ENCODE measurements at places on chromosomes 11 and 22.

GRCh38 chr11:103483996-103484395, 374.8 kb downstream of the DYNC2H1 start:
- no peak overlapping the region for H3K4me3 ChIP-seq
- H3K36me3 ChIP-seq = no peaks in the 10 kb centered on the region
- H3K27me3 ChIP-seq = no peaks in the 10 kb centered on the region
- H3K27ac ChIP-seq = no peak overlapping the region

GRCh38 chr11:75589933-75590332, 27.9 kb downstream of the SERPINH1 start:
- H3K27me3 ChIP-seq = no peaks in the 10 kb centered on the region
- H3K36me3 ChIP-seq = no peaks in the 10 kb centered on the region
- H3K4me1 ChIP-seq = no peaks in the 10 kb centered on the region
- H3K27ac ChIP-seq = no peak overlapping the region
- no peak overlapping the region for H3K4me3 ChIP-seq

DNA sequence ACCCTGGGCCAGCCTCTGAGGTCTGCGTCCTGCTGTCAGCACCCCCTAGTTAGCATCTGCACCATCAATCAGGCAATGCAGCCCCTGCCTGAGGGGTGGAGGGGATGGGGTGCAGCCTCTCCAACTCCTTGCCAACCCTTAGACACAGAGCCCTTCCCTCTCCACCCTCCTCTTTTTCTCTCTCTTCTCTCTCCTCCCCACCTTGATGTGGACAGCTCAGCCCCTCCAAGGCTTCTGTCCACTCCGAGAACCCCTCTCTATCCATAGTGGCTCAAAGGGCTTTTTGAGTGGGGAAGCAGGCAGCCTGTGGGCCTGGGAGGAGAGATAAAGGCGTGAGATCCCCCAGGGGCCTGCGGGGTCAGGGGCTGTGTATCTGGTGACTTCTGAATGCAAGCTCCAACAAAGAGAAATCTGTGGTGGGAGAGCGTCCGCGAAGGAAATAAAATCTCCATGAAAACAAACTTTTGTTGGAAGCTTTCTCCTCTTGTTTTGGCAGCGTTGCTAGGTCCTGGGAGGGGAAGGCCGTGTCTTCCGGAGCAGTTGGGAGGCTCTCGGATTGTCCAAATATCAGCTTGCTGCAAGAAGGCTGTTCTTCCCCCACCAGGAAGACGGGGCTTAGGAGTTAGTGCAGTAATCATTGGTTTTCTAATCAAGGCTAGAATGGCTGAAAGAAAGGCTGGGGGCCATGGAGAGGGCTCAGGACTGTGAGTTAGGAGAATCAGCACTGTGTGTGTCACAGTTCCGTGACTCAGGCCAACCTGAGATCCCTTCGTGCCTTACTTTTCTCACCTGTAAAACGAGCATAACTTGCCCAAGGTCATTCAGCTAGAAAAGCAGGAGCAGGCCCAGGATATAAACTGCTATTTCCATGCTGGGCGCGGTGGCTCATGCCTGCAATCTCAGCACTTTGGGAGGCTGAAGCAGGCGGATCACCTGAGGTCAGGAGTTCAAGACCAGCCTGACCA, 50.3 kb downstream of the PKNOX2 start:
- no peak for DNase-seq
- no peak overlapping the region for H3K4me3 ChIP-seq
- H3K4me1 ChIP-seq = peaks cover 7% of the 10 kb centered on the region
- H3K27ac ChIP-seq = no peak overlapping the region
- no peaks in the 10 kb centered on the region for H3K27me3 ChIP-seq

GRCh38 chr11:70046089-70046488, 32.0 kb upstream of the ANO1 start:
- H3K4me1 ChIP-seq = no peaks in the 10 kb centered on the region
- DNase-seq = no peak
- no peak overlapping the region for H3K27ac ChIP-seq
- no peaks in the 10 kb centered on the region for H3K36me3 ChIP-seq
- no peaks in the 10 kb centered on the region for H3K27me3 ChIP-seq

DNA sequence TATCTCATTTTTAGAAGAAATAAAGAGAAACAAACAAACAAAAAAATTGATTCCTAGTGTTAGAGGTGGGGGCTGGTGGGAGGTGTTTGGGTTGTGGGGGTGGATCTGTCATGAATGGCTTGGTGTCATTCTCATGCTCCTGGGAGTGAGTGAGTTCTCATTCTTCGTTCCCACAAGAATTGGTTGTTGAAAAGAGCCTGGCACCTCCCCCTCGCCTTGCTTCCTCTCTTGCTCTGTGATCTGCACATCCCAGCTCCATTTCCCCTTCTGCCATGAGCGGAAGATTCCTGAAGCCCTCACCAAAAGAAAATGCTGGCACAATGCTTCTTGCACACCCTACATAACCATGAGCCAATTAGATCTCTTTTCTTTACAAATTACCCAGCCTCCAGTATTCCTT, 277.8 kb downstream of the ST3GAL4 start:
- H3K27ac ChIP-seq = no peak overlapping the region
- H3K36me3 ChIP-seq = no peaks in the 10 kb centered on the region
- H3K4me3 ChIP-seq = no peak overlapping the region
- H3K27me3 ChIP-seq = no peaks in the 10 kb centered on the region

DNA sequence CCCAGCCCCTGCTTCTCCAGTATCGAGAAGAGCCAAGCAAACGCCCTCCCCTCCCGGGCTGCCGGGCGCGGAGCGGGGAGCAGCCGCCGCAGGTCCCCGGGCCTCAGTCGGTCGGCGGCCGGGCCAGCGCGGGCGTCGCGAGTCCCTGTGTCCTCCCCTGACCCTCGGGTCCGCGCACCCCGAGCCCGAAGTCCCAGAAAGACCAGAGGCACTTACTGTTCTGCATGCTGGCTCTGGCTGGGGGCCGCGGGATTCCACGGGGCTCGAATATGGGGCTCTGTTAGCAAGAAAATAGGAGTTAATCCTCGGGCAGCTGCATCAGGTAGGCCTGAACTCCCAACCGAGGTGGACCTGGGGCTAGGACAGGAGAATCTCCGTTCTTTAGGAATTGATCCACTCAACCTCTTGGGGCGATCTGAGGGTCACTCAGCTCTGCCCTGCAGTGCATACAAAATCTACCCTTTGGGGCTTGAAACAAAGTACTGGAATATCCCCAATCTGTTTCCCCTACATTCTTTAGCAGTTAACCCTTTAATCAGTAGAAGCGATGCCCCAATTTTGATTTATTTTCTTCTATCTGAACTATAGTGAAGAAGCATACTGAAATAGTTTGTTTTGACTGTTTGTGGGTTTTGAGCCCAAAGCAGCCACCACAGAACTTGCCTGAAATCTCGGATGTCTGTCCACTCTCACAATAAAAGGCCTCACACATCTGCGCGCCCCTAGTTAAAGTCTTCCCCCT, 4.8 kb downstream of the PAX6 start:
- H3K4me1 ChIP-seq = peaks cover 6% of the 10 kb centered on the region
- H3K27me3 ChIP-seq = peaks cover 85% of the 10 kb centered on the region
- no peaks in the 10 kb centered on the region for H3K36me3 ChIP-seq
- DNase-seq = peak; percentile 13
- no peak overlapping the region for H3K4me3 ChIP-seq
- no peak overlapping the region for H3K27ac ChIP-seq

DNA sequence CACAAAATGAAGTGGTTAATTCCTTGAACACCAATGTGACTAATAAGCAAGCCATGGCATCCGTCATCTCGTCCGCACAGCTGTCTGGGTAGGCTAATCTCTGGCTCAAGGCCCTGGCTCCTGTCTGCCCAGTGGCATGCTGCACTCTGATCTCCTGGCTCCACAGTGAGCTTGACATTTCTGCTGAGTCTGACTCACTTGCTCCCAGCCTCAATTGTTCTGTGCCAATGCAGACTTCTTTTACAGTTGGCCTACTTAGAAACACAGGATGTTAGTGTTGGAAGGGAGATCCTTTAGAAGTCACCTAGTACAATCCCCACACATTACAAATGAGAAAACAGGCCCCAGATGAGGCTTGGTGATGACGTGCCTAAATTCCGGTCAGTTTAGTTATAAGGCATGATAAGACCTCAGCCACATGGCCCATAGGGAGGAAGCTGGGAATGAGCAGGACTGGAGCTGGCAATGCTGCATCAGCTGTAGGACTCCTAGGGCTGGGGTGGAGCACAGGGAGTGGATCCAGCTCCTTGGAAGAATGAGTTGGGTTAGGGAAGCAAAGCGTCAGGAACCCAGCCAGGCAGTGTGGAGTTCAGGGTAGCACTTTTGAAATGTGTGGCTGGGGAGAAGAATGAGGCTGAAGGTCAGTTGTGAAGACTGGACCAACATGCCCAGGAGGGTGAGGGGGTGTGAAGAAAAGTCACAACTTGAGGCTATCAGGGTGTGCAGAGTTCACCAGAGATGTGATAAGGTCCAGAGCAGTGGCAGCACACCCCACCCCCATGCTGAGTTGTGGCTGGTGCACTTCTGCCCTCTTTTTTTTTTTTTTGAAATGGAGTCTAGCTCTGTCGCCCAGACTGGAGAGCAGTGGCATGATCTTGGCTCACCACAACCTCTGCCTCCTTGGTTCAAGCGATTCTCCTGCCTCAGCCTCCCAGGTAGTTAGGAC, 70.2 kb upstream of the EED start:
- no peaks in the 10 kb centered on the region for H3K36me3 ChIP-seq
- no peaks in the 10 kb centered on the region for H3K27me3 ChIP-seq
- H3K27ac ChIP-seq = no peak overlapping the region
- no peak for DNase-seq

GRCh38 chr11:95922536-95923438, 1.1 kb downstream of the MTMR2 start:
- peak overlapping the region; percentile 90 for H3K4me3 ChIP-seq
- peaks cover 4% of the 10 kb centered on the region for H3K4me1 ChIP-seq
- no peak overlapping the region for H3K27ac ChIP-seq

DNA sequence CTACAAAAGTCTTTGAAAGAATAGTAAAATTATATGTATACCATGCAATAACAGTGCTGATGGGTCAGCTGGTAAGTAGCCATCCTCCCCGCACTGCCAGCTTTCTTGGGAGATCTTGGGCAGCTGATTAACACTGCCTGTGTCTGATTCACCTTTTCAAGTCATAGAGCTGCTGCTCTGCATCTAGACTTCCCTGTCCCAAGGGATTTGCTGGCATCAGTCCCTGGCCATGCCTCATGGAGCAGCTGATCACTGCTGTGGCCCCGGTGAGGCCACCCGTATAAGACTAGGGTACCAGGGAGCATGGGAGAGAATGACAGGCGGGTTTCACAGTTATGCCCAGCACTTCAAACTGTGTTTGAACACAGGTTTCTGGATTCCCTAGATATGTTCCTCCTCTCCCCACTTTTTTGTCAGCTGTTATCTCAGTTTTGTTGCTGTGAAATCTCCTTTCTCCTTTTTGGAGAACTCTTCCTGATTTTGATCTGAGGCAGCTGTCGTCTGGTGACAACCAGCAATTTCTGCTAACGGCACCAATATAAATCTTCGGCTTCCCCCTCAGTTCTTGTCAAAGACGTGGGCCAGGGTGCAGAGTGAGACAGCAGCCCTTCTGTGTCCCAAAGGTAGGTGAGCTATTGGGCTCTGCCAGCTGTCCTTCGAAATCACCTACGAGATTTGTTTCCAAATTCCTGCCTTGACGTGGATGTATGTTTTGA, 438.9 kb downstream of the NTM start:
- no peaks in the 10 kb centered on the region for H3K27me3 ChIP-seq
- H3K4me3 ChIP-seq = no peak overlapping the region
- no peak overlapping the region for H3K27ac ChIP-seq
- H3K36me3 ChIP-seq = no peaks in the 10 kb centered on the region
- H3K4me1 ChIP-seq = no peaks in the 10 kb centered on the region
- DNase-seq = no peak

DNA sequence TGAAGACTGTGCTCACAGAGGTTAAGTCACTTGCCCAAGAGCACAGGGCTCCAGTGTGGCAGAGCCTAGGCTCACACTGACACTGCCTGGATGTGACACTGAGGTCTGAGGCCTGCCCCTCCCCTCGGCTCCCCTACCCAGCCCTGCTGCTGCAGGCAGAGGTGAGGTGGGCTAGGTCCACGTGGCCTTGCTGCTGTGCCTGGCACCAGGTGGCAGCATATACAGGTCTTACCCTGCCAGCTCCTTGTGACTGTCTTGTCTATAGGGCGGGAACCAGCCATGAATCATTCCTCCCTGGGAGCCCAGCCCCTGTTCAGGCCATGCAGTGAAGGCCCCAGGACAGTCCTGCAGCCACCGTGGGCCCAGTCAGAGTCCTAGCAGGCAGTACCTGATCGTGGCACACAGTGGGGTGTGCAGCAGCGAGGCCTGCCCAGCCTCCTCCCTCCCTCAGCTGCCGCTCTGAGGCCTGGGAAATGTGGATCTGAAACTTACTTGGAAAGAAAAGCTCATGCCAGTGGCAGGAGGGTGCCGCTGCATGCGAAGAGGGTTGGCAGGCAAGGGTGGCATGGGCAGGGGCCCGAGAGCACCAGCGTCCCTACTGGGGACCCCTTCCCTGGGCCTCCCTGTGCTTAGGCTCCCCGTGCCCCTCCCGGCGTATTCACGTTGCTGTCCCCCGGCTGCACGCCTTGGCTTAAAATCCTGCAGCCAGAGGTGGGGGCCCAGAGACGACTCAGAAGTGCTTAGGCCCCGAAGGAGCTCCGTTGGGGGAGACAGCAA, 1.2 kb upstream of the CERK start:
- peaks cover 8% of the 10 kb centered on the region for H3K4me1 ChIP-seq
- no peaks in the 10 kb centered on the region for H3K27me3 ChIP-seq
- no peak overlapping the region for H3K4me3 ChIP-seq
- no peak overlapping the region for H3K27ac ChIP-seq
- H3K36me3 ChIP-seq = no peaks in the 10 kb centered on the region

DNA sequence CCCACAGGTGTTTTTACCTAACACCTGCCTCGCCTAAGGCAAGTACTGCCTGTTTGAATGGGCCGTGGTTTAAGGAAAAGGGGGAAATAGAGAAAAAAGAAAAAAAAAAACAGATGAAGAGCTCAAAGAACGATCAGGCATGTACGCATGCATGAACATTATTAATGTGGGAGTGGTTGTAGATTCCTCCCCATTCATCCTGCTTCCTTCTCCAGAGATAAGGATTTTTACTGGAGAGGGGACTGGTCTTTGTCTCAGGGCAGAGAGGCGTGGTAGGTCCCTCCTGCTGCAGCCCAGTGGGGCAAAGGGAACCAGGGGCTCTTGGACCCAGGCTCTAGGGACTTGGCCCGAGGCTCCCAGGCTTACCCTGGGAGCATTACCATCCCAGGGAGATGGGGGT, 23.1 kb downstream of the RPS6KA4 start:
- no peak overlapping the region for H3K27ac ChIP-seq
- H3K4me3 ChIP-seq = no peak overlapping the region
- no peaks in the 10 kb centered on the region for H3K27me3 ChIP-seq

GRCh38 chr11:5564259-5565019, 16.1 kb upstream of the OR52H1 start:
- peak; percentile 54 for DNase-seq
- H3K27me3 ChIP-seq = no peaks in the 10 kb centered on the region
- H3K27ac ChIP-seq = no peak overlapping the region
- H3K36me3 ChIP-seq = no peaks in the 10 kb centered on the region

DNA sequence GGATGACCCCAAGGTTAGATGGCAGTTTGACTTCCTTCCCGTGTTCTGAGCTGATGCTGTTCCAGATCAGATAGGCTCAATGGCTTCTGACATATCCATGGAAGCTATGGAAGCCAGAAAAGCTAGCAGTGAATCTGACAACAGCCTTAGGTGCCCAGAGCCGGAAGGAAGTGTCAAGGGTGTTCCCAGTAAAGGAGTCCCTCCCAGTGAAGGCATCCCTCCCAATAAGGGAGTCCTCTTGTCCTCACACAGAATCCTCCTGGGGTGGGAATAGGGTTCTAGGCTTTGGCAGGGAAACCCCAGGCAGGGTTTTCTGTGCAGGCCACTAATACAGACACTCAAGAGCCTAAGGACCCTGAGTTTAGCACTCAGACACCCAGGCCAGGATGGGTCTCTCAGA, 47.0 kb upstream of the ISX start:
- H3K27me3 ChIP-seq = no peaks in the 10 kb centered on the region
- no peak for DNase-seq
- H3K36me3 ChIP-seq = no peaks in the 10 kb centered on the region
- no peaks in the 10 kb centered on the region for H3K4me1 ChIP-seq
- no peak overlapping the region for H3K4me3 ChIP-seq

All from mesendoderm (in vitro differentiated cells).